ENCODE measurements at places on chromosomes 16 and 17.

DNA sequence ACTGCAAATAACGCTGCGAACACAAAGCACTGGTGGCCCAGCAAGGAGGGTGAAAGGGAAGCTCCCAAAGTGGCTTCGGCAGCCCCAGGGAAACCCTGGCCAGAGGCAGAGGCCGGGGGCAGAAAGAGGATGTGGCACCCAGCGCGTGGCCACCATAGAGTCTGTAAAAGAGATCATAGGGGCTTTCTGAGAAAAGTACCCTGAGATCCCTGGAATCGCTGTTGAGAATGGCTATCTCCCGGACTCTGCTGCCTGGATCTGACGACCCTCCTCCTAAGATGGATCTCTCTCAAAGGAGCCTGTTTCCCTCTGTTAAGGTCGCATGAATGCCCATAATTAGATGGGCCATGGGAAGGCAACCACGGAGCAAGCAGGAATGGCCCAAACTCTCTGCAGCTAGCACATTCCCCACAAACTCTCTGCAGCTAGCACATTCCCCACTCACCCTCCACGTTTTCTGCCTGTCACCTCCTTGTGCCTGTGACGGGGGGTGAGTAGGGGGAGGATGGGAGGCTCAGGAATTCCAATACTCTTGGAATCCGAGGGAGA lies 364.4 kb downstream of the XYLT1 start:
- DNase-seq, result no peak

GRCh38 chr16:14003074-14003570 lies 68.0 kb upstream of the MRTFB start:
- DNase-seq, result no peak

DNA sequence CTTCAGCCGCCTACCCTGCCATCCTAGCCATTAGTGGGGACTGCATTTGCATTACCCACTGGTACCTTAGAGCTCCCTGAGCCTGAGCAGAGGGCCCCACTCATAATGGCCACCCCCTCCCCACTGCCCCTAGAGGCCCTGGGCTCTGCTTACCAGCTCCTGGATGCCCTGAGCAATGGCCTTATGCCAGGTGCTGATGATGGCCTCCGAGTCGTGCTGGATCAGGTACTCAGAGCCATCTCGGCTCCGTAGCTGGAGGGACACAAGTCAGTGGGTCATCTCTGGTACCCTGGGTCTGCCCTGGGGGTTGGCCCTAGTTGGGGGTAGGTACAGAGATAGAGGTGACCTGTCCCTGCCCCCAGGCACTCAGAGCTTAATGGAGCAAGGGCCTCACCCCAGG lies 34.9 kb downstream of the ARHGAP27 start:
- no peak for DNase-seq

DNA sequence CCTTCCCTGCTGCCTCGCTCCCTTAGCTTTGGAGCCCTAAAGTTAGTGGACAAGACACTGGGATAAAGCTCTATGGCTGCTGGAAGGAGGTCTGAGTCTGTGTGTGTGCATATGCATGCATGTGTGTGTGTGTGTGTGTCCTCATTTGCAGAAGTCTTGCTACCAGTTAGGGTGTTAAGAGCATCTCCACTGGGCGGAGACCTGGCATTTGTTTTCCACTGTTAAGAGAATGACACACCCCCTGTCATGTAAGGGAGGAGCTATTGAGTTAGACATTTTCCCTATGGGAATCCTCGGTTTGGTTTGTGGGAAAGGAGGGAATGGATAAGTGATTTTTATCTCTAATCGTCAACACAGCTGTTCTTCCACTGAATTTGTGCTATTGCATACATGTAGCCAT lies 24.8 kb upstream of the ARHGAP23 start:
- DNase-seq, result no peak

- DNase-seq, result no peak
Observed at GRCh38 chr16:78817200-78817739, 717.8 kb downstream of the WWOX start.

DNA sequence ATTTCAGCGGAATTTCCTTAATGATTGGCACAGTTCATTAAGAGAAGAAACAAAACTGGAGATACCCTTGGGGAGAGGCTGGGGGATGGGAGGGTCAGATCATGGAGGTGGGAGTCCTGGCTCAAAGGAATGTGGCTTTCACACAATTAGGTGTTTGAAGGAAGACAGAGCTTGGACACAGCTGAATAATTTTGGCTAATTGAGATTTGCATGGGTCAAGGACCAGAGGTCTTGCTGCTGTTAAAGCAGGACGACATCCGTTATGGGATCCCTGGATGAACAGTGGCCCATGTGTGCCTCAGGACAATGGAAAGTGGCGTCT lies 160.3 kb downstream of the HS3ST3B1 start:
- no peak for DNase-seq

GRCh38 chr17:49029801-49030200 lies 32.6 kb downstream of the IGF2BP1 start:
- no peak for DNase-seq

DNA sequence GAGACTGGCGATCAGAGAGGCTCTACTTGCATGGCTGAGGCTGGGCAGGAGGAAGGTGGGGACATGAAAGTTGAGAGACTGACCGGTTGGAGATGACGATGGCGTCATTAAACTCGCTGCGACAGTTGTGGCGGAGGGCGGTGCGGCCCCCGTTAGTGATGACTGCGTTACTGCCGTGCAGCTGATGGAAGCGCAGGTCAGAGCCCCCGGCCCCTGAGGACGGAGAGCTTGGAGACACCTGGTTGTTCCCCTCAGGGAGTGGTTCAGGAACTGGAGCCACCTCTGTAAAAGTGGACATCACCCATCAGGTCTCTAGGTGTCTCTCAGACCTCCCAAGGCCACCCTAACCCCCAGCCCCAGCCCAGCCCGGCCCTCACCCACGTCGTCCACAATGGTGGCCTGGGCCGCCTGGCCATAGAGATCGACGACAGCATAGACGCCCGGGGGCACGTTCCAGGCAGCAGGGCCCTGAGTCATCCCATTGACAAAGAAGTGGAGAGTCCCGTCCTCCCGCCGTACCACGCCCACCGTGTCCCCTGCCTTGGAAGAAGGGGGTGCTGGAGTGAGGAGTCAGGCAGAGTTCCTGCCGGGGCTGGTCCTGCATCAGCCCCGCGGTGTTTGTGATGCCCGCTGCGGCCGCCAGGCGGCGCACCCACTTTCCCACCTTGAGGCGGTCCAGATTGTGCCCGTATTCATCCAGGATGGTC lies 5.3 kb downstream of the NEURL4 start:
- DNase-seq, result peak; percentile 72

GRCh38 chr16:73846356-73846755 lies 450.3 kb upstream of the PSMD7 start:
- DNase-seq, result no peak

- DNase-seq, result no peak
Observed at GRCh38 chr16:66562409-66562808, 3.8 kb upstream of the CMTM1 start.

DNA sequence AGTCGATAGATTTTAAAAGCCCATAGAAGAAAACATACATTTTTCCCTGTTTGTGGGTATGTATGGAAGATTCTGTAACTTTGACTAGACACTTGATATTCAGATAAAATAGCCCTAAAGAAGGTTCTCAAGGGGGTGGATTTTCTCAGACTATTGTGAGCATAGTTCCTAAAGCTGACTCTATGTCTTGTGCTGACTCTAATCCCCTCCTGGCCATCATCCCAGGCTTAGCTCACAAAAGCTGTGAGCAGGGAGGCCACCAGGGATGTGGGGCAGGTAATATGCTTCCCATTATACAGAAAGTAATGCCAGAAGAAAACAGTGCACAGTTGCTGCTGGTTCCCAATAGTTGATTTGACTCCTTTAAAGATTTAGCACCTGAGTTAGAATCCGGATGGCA lies 32.0 kb downstream of the CDH13 start:
- no peak for DNase-seq

DNA sequence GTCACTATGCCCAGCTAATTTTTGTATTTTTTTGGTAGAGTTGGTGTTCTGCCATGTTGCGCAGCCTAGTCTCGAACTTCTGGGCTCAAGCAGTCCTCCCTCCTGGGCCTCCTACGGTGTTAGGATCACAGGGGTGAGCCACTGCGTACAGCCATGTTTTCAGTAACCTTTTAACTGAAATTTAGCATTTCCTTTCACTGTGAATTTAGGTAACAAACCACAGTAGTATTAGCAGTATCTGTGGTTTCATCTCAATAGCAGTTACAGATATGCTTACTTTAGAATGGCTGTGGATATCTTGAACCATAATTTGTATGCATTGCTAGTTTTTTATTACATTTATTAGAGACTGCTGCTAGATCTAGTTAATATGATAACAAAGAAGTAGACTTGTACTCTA lies 4.3 kb upstream of the RANGRF start:
- no peak for DNase-seq

GRCh38 chr17:20226814-20227482 lies 217.8 kb downstream of the SPECC1 start:
- DNase-seq, result peak; percentile 84

DNA sequence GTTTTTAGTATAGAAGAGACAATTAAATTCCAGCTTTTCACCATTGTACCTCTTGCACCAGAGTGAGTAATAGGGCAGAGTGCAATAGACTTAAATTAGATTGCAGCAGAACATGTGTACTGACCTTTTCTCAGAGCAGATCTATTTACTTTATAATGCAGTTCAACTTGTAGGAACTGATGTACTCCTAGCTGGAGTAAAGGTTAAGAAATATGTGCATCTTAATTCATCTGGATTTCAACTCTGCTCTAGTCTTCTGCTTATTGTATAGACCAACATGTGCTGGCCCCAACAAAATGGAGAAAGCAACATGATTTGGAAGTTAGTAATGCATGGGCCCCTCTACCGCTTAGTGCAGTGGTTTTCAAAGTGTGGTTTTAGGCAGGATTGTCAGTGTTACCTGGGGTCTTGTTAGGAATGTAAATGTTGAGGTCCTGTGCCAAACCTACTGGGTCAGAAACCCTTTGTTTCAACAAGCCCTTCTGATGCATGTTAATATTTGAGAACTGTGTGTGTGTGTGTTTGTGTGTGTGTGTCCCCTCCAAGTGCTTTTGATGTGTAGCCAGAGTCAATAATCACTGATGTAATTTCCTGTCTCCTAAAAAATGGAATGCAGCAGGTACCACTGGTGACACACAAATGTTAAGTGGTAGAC lies 138.6 kb downstream of the TOX3 start:
- DNase-seq, result no peak

DNA sequence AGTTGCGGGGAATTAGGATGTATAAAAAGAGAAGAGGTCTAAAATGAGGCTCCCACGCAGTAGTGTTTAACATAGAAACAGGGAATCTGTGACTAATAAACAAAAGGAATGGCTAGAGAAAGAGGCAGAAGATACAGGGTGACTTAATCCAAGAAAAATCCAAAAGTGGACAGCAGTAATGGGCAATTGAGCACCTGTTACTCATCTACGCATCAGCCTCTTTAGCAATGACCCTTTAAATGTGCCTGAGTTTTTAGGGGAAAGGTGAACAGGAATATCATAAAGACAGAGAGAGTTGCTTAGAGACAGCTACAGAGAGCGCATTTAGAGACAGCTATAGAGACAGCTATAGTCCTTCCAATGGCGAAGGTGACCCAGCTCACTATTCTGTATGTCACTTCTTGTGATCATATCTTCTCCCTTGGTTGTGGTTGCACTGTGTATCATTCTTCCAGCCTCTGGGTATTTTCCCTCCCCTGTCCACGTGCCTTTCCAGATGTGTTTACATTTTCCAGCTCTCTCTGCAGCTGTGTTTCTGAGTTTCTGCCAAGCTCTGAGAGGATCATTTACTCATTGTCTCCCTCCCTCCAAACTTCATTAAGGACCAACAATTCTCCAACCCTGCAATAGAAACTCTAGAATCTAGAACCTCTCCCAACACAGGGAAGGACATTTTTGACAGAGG lies 61.5 kb downstream of the MYOCD start:
- DNase-seq, result no peak

DNA sequence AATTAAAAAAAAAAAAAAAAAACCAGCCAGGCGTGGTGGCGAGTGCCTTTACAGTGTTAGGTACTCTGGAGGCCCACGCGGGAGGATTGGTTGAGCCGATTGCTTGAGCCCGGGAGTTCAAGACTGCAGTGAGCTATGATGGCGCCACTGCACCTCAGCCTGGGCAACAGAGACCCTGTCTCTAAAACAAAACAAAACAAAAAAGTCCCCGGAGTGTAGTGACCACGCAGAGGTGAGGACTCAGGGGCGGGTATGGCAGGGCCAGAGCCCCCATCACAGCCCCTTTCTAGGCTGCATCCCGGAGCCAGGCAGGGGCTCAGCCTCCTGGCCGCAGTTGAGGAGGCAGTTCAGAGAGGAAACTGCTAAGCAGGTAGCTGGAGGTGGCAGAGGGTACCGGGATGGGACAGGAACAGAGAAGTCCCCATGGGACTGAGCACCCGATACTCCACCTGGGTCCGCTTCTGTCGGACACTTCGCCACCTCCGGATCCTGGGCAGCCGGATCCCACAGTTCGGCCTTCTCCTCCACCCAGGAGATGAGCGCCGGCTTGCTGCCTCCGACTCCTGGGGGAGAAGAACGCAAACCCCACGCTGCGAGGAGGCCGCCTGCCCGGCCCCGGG lies 800 bp downstream of the ZNF747 start:
- DNase-seq, result peak; percentile 40

DNA sequence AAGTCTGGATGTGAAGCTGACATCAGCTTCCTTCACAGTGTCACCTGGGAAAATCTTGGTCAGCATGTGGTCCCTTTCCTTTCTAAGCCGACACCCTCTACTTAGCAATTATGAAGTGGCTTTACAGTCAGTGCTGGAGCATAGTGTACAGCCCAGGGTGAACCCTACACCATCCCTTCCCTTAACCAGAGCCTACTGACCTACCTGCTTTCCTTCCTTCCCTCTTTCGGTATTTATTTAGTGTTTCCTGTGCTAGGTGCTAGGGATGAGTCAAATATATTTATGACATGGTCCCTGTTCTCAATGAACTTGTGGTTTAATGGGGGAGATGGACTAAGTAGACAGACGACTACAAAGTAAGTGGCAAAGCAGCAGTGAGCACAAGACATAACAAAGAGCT lies 77.5 kb downstream of the CDK5R1 start:
- DNase-seq, result peak; percentile 44

- no peak for DNase-seq
Observed at GRCh38 chr16:58324792-58325191, 30.0 kb upstream of the PRSS54 start.

DNA sequence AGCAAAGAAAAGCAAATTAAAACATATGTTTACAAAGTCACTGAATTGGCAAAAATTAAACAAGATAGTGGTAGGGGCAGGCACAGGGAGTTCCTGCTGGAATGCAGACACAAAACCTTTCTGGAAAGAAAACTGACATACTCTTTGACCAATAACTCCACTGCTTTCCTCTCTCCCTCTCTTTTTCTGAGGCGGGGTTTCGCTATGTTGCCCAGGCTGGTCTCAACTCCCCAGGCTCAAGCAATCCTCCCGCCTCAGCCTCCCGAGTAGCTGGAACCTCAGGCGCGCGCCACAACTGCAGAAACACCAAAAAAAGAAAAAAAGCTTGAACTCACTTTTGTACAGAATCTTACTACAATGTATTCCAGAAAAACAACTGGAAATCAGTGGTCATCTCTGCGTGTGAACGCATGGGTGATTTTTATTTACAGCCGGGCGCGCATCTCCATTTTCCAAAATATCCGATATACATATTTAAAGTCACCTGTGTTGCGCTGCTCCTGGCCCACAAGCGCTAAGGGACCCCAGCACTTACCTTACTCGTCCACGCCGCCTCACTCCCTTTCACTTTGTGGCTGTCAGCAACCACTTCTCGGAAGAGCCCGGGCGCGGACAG lies 480 bp downstream of the TXNL4B start:
- DNase-seq, result peak; percentile 15
